BJ (cell line): ENCODE measurements at places on chromosomes 11 and 22. TPM values are rescaled to one million over a fixed set of nuclear protein-coding genes. Genes with fewer than 3 reads are reported as not detected.

The ZP1 gene
- 0.36 and 0.67 TPM in 2 replicates for polyA plus RNA-seq

The MS4A12 gene
- 0.10 TPM in 1 of 2 replicates, not detected in the other for polyA plus RNA-seq

The KCNQ1OT1 gene
- polyA plus RNA-seq = 0.16 and 0.18 TPM in 2 replicates

The C1QTNF6 gene
- polyA plus RNA-seq = 11.8 and 19.3 TPM in 2 replicates

The TRIM22 gene
- polyA plus RNA-seq = 58.2 and 74.9 TPM in 2 replicates

The ARHGAP20 gene
- polyA plus RNA-seq = 2.5 TPM in 2 replicates

The POU2AF1 gene
- not detected in 2 replicates for polyA plus RNA-seq

The PATE4 gene
- polyA plus RNA-seq = not detected in 2 replicates
